ENCODE measurements at places on chromosomes 12 and 14.

DNA sequence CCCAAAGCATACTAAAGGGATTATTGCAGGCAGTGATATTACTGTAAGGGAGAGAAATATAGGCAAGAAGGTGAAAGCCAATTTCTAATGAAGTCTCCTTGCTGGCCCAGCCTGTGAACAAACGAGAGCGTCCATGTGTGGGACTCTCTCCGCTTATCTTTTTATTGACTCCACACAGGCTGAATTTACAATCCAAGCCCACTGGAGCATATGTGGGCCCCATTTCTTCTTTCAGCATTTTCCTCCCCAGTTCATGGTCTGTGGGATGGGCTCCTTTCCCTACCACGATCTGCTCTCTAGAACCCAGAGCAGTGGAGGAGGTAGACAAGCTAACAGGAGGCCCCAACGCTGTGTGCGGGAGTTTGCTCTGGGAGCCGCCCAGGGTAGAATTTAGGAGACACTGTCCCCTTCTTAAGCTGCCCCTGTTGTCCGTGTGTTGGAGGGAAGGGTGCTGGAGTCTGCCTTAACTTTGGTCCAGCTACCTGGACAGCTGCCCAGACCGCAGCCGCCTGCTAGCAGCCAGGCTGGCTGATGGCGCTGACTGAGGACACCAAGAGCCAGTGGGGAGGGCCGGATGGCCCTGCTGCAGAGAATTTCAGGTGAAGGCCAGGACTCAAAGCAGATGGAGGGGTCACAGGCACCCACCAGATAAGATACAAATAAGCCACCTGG is 3.2 kb upstream of the HOXC11 start:
- no peak for DNase-seq

- no peak for DNase-seq
These were observed 56.6 kb upstream of the SCN8A start for GRCh38 chr12:51534216-51535074.

- no peak for DNase-seq
These were observed 26.8 kb upstream of the CKAP4 start for GRCh38 chr12:106274575-106275121.

- no peak for DNase-seq
These were observed 62.8 kb downstream of the TSHR start for GRCh38 chr14:81018251-81018650.

GRCh38 chr12:69435644-69436043 is 34.5 kb upstream of the FRS2 start:
- DNase-seq: no peak

GRCh38 chr12:106866426-106867080 is 89.2 kb upstream of the TMEM263 start:
- DNase-seq: no peak

GRCh38 chr14:74062809-74063150 is 21.5 kb downstream of the ALDH6A1 start:
- no peak for DNase-seq

- no peak for DNase-seq
These were observed 1397.2 kb downstream of the LRFN5 start for GRCh38 chr14:43003845-43004244.

- no peak for DNase-seq
These were observed 967.9 kb upstream of the SEL1L start for GRCh38 chr14:82501554-82501953.

DNA sequence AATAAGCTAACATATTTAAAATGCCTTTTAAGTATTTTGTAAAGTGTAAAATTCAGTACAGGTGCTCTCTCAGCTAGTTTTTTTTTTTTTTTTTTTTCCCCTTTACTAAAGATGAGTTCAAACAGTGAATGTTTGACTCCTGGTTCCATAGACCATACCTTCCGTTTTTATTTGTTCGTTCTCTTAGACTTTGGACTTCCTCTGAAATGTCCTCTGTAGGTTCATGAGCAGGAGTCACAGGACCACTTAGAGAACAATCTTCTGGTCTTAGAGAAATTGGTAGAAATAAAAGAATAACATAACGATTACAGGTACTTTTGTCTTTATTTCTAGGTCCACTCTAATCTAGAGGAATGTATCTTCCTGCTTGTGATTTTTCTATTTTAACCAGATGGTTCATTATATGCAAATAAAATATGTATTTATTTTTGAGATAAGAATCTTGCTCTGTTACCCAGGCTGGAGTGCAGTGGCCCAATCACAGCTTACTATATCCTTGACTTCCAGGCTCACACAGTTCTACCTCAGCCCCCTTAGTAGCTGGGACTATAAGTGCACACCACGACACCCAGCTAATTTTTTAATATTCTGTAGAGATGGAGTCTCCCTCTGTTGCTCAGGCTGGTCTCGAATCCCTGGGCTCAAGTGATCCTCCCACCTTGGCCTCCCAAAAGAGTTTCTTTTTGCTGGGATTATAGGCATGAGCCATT is 25.8 kb downstream of the STYX start:
- DNase-seq: no peak

GRCh38 chr12:26347300-26347699 is 151.9 kb downstream of the SSPN start:
- DNase-seq: no peak

GRCh38 chr12:62865937-62866336 is 69.0 kb downstream of the PPM1H start:
- no peak for DNase-seq

DNA sequence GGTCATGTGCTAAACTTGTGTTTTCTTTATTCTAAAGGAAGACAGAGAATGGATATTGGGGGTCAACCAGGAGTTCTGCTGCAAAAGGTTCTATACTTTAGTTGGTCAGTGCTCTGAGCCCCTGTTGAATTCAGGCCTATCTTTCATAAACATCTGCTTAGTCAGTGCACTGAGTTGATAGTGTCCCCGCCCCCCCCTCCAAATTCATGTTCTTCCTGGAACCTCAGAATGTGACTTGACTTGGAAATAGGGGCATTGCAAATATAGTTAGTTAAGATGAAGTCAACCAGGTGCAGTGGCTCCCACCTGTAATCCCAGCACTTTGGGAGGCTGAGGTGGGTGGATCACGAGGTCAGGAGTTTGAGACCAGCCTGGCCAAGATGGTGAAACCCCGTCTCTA is 23.3 kb downstream of the CHST11 start:
- no peak for DNase-seq

DNA sequence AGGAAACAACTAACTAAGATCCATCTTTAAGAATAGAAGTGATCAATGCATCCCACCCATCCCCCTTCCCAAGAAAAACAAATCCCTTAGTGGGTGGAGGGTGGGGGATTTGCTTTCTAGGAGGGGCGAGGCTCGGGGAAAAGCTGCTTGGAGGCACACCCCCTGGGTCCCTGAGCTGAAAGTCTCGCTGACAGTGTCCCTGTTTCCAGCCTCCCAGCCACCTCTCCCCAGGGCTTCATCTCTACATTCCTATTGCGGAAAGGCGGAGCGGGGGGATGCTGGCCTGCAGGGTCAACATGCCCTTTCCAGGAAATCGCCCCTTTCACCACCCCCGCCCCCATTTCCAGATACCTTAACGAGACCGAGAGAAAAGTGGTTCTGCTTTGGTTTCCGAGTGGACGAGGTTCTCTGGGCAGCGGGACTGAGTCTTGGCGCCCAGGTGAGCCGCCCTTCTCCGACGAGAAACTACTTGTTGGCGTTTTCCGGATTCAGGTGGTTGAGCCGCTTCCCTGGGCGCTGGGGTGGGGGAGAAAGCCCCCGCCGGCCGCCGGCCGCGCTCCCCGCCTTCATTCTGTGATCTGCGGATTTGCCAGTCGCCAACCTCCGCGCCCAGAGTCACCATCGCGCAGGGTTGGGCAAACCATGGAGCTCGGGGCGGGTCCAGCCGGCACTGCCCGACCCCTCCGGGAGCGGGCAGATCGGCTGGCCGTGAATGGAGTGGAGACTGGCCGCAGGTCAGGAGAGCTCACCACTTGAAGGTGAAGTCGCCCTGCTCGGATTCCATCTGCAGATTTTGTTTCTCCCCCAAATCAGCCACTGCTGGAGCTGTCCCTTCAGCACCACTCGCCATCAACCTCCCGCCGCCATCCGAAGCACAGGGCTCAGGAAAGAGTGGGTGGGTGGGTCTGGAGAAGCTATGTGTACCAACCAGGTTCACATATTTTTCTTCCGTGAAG is 505 bp downstream of the KCNC2 start:
- no peak for DNase-seq

GRCh38 chr14:31949709-31950108 is 127.4 kb upstream of the ARHGAP5 start:
- no peak for DNase-seq

DNA sequence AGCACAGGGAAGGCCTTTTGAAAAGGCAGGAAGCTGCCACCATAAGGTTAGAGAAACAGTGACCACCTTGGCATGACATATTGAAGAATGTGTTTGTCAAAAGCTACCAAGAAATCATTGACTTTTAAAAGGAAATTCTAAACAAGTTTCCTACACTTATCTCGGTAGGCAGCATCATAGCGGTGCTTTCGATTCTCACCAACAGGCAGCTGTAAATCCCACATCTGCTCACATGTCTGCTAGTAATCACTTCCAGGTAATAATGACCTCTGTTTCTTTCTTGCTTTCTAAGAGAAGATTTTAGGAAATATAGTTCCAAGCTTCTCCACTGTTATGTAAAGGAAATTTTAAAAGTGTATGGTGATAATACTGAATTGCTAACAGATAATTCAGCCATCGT is 821.1 kb upstream of the FOXG1 start:
- DNase-seq: no peak

GRCh38 chr12:30100741-30101140 is 317.0 kb upstream of the TMTC1 start:
- no peak for DNase-seq

DNA sequence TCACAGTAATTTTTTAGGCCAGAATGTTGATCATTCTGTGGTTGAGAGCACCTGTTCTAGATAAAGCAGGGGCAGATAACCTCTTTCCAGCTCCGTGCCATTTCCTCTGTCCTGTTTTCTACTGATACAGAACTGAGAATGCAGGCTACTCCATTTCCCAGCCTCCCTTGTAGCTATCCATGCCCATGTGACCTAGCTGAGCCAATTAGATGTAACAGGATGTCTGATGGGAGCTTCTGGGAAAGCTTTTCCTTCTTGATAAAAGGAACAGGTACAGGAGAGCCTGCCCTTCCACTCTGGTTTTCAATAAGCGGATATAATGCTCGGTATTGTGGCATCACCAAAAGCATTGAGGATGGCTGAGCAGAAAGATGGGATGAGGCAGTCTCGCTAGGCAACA is 54.2 kb downstream of the LRRC74A start:
- no peak for DNase-seq

- DNase-seq: no peak
These were observed 14.8 kb downstream of the SGPP1 start for GRCh38 chr14:63713058-63713457.

DNA sequence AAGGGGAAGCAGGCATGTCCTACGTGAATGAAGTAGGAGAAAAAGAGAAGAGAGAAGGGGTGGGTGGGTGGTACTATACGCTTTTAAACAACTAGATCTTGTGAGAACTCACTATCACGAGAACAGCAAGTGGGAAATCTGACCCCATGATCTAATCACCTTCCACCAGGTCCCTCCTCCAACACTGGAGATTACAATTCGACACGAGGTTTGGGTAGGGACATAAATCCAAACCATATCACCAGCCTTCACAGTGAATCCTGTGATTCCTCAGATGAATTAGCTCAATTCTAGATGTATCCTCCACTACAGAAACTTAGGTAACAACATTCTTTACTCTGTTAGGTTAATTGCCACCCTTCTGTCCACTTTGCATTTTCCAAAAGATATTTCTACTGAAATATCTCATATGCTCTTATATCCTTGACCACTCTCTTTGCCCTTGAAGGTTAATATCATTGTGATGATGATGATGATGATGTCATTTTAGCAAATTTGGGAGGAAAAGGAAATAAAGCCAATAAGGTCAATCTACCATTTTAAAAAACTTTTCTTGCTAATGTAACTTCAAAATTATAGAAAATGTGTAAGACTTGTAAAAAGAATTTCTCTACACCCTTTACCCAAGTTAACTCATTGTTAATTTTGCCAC is 23.2 kb upstream of the CCNT1 start:
- DNase-seq: no peak

DNA sequence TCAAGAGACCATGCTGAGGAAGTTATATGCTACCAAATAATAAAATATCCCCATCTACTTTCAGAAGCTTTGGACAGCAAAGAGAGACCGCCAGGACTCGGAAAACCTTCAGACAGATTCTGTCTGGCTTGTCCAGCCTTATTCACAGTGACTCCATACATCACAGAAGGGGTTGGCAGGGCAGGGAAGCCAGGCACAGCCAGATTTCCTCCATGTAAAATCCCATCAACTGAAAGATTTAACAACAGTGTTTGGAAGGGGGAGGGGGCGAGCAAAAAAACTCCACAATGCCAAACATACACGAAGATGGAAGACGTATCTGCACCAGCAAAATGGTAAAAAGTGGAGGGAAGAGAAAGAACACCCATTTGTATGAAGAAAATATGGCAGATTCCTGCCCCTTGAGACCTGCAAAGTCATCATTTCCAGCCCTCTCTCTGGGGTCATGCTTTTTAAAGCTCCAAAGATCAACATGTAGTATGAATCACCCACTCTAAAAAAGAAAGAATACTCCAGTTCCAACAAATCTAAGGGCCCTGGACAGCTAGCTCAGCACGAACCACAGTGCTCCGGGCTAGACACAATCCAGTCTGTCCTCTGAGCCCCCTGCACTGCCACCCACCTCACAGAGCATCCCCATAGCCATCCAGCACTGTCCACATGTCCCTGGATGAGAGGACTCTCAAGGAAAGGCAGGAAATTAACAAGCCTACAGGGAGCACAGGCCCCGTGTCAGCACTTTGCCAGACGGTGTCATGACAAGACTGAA is 116.4 kb downstream of the DICER1 start:
- no peak for DNase-seq

GRCh38 chr14:34369648-34370030 is 92.4 kb downstream of the SPTSSA start:
- no peak for DNase-seq

DNA sequence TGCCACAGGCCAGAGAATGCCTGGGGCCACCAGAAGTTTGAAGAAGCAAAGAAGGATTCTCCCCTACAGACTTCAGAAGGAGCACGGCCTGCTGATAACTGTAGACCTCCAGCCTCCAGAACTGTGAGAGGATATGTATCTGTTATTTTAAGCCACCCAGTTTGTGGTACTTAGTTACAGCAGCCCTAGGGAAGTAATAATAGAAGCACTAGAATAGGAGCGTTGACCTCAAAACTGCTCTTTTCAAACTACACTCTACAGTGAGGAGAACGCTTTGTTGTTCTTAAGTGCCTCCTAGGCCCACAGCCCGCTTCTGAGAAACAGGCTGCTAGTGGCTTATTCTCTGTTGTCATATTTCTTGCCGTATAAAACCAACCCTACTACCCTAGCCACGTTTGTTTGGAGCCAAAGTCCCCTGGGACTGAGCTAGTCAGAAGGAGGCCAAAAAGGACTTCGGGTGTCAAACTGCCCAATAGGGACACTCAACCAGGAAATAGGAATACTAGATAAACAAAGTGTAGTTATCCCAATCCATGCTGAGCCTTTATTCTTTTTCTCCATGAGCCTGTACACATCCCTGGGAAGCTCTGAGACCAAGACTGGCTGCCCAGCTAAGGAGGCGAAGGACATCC is 38.5 kb upstream of the FRS2 start:
- no peak for DNase-seq

- no peak for DNase-seq
These were observed 673 bp upstream of the TTC9 start for GRCh38 chr14:70640938-70641547.

All from stimulated activated CD4-positive, alpha-beta T cell treated with anti-CD3 and anti-CD28 coated beads, Interleukin-1b, Interleukin-23, amount 100 ng/mL, for 24 hours (primary cell).